Activated T-cell treated with anti-CD3 and anti-CD28 coated beads, Interleukin-2, amount 50 U/mL, for 24 hours (primary cell): ENCODE measurements at places on chromosomes 7 and 10.

DNA sequence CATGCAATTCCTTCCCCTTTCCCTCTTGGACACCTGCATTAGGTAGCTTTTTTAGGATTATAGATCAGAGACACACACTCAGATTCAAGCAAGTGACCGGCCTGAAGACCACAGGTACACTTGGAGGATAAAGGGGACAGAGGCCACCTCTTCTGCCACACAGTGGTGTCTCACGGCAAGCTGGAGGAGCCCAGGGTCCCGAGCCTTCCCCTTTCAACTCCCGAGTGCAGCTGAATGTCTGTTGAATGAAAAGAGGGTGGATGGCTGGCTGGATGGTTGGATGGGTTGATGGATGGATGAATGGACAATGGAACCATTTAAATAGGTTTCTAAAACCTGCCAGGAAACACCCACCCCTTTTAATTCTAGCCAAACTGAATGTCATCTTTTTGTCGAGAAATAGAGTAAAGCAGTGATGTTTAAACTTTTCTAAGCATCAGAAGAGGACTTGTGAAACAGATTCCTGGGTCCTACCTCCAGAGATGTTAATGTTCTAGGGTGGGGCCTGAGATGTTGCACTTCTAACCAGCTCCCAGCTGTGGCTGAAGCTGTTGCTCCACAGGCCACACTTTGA lies 49.2 kb upstream of the ZMIZ1 start:
- no peak for DNase-seq

GRCh38 chr10:126186766-126187165 lies 201.5 kb downstream of the ADAM12 start:
- no peak for DNase-seq

GRCh38 chr7:144470078-144470477 lies 66.6 kb upstream of the NOBOX start:
- DNase-seq, result no peak

- DNase-seq, result no peak
Measured at GRCh38 chr7:70432567-70433001, 699.4 kb upstream of the GALNT17 start.

DNA sequence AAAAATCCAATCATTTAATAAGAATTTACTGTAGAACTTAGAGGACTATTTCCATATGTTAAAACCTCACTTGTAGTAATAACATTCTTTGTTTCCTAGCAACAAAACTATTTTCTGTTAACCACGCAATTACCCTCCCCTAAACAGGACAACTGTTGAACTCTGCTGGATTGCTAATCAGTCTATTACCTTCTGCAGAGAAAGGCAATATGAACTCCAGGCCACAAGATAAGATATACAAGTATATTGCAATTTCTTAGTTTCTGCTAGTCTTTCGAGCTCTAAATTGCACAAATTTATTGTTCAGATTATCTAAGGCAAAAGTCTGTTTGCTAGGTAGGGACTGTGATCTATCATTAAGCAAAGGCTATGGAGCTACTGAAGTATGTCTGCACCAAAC lies 920.1 kb upstream of the LRRN3 start:
- DNase-seq, result no peak

GRCh38 chr7:21041666-21042065 lies 255.0 kb upstream of the SP8 start:
- DNase-seq, result no peak

DNA sequence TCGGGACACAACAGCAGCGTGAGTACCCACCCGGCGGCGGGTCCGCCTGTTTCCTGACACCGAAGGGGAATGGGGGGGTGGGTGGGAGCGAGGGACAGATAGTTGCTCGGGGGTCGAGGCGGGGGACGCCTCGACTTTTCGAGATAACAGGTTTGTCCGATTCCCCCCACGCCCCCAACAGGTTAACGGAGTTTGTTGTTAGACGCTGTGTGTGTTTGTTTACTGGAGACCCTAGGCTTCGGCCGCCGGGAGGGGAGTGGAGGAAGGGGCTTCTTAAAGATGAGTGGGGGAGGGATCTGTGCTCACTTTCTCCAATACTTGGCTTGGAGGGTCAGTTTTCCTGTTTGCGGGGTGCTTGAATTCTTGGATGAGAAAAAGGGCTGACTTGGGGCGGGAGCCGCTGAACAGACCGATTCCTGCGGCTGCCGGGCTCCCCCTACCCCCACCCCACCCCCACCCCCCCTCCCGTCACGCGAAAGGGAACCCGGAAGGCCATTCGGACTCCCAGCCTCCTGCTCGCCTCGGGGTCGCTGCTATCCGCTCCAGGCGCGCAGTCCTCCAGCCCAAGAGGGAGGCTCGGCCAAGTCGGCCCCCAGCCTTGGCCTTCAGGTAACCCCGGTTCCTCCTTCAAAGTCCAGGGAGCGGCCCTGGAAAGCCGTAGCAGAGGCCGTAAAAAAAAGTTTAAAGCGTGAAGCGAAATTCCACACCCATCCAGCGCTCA lies 1.0 kb downstream of the SORCS3 start:
- DNase-seq, result no peak

- no peak for DNase-seq
Measured at GRCh38 chr7:138929969-138930368, 51.2 kb downstream of the KIAA1549 start.

DNA sequence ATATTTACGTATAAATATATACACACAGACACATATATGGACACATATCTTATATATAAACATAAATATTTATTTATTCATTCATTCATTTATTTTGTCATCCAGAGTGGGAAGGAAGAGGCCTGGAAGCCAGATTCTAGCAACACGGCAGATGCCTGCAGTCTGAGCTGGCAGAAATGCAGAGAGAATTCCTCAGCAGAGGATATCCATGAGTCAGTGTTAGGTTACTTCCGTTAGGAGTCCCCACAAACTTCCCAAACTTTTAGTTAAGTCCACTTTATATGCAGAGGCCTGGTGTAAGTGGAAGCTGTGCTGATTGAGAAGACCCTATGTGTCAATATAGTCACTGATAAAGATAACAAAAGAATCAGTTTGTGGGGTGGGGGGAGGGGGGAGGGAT lies 89.6 kb downstream of the PPP1R17 start:
- no peak for DNase-seq

DNA sequence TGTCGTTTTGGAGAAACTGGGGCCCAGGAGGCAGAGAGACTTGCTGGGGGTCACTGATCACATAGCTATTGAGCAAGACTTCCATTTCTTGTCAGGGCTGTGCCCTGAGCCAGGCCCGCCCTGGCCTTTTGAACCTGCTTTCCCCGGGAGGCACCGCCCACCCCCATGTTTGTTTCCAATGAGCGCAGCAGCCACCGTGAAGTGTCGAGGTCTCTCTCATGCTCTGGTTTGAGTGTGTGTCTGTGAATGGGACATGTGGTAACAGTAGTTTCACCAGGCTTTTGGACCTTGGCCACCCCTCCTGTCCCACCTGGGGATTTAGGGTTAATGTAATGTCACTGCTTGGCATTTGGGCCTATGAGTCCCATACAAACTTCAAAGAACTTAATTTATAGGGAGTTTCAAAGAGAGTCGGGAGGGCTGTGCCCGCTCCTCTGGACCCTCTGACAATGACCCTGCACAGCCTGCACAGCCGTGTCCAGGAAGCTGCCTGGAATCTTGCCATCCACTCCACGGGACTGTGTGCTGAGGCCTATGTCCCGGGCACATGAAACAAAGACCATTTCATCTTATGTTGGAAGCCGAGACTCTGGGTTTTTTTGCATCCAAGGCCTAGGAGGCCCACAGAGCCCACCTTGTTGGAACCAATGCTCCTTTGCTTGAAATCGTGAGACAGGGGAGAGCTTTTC lies 6.3 kb downstream of the PRF1 start:
- DNase-seq, result no peak

GRCh38 chr7:97179454-97180104 lies 62.1 kb downstream of the SDHAF3 start:
- no peak for DNase-seq

GRCh38 chr10:21260506-21261149 lies 264.9 kb downstream of the SKIDA1 start:
- DNase-seq, result no peak

- no peak for DNase-seq
Measured at GRCh38 chr7:76296743-76297740, 5.4 kb upstream of the HSPB1 start.

DNA sequence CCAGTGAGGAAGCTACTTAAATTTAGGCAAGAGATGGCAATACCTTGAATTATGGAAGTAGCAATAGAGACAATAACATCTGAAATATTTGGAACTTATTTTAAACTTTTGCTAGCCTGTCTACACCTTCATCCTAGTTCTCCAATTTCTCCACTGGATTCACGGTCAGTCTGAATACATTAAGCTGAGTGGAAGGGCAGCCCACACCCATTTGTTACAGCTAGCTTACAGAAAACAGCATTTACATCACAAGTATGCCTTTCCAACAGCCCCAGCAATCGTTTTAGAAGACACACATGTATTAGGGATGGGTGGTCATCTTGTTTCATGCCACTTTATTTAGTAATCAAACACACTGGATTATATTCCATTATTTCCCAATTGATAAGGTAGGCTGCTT lies 16.7 kb downstream of the EPC1 start:
- DNase-seq, result no peak

GRCh38 chr10:115950320-115950719 lies 322.7 kb downstream of the GFRA1 start:
- no peak for DNase-seq

DNA sequence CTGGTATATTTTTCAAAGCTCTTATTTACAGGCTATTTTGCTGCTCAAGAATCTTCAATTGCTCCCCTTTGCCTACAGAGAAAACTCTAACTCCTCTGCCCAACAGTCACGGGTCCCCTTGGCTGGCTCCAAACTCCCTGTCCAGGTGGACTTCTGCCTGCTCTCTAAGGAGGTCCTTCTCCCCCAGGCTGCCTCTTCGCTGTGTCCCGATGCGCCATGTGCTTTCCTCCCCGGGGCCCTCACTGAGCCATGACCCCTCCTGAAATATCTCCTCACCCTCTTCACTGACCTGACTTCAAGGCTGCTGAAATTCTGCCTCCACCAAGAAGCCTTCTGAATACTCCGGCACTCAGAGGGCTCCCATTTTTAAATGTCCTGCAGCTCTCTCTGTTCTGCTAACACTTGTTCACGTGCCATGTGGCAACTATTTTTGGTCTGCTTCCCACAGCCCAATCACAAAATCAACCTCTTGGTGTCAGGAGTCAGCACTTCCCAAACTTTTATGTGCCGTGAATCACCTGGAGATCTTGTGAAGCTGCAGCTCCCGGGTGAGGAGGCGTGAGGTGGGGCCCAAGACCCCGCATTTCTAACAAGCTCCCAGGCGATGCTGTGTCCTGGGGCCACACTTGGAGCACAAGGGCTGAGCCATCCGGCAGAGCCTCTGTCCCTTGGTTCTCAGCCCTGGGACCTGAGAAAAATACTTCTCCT lies 85.7 kb upstream of the COL13A1 start:
- no peak for DNase-seq

- DNase-seq, result no peak
Measured at GRCh38 chr7:91302794-91303193, 38.6 kb downstream of the FZD1 start.

DNA sequence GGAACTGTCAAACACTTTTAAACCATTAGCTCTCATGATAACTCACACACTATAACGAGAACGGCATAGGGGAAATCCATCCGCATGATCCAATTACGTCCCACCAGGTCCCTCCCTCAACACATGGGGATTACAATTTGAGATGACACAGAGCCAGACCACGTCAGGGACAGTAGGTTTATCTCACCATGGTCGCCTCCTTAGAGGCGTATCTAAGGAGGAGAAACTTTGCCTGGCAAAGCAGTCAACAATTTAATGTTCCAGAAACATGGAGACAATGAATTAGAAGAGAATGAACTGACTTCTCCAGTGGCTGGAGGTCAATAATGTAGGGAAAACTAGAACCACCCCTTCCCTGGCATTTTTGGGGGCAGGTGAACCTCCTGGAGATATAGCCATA lies 488.4 kb upstream of the AUTS2 start:
- no peak for DNase-seq

DNA sequence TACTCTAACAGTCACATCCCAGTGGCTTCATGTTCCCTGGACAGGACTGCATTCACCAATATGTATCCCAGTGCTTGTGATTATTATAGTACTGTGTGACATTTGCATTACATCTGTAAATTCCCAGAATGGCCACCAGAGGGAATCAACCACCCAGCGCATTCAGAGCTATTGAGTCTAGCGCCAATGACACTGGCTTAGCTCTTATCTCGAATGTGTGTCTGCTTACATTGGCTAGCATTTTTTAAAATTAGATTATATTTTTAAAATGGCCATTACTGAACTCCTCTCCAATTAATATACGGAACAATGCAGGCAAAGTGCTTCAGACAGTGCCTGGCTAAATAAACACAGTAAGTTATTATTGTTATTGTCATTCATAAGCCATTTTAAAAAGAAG lies 36.3 kb downstream of the TRIL start:
- no peak for DNase-seq
